ENCODE measurements at places on chromosomes 6 and 20.

GRCh38 chr6:163414946-163415619 is 565 bp downstream of the QKI start:
- DNase-seq: peak; percentile 61

DNA sequence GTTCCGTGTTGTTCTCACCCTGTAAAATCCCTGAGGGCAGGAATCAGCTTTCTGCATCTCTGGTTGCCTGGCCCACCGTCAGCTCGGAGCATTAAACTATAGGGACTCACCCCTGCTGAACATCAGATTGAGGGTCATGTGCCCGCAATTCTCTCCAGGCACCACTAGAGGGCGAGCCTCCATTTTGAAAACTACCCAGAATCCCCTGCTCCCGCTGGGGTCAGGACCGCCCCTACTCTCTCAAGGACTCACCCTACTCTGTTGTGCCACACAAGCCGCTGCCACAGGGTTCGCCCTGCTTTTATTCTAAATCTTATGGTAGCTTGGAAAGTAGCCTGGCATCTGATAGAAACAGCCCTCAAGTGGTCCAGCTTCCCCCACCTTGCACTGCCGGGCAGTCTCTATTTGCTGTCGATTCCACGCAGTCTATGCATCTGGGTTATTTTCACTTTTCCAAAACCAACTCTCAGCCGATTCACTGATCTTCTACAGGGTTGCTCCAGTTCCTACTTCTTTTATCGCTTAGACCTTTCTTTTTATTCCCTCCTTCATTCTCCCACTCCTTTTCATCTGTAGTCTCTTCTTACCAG is 244.1 kb upstream of the QKI start:
- DNase-seq: no peak

DNA sequence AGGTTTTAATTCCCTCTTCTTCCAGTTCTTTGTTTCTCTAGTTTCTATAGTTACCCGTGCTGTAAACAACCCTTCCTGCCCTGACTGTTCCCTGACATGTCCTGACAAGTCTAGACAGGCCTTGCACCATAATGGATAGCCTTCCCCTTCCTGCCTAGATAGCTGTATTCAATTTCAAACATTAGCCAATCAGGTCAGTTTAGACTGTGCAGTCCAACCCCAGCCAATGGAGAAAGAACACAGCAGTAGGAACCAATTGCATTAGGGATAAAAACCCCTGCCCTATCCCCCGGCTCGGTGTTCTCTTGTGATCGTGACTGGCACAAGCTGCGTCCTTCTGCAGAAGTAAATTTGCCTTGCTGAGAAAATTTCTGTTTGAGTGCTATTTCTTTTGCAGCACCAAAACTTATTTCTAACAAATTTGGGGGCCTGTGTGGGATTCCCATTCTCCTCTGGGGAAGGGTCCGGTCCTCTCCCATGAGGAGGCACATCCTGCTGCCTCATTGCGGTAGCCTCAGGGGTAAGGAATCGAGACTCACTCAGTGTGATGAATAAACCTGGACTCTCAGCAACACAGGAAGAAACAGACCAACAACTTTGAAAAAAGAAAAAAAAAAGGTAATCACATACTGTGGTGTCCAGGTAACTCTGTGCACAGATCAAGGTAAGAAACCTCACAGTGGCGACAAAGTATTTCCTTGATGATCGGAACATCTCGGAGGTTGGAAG is 248.7 kb upstream of the ECI2 start:
- DNase-seq: no peak

- DNase-seq: no peak
These were observed 129.3 kb upstream of the KCNK16 start for GRCh38 chr6:39451831-39452230.

Data from mucosa of descending colon (tissue), 3 donors.